Peyer's patch (tissue), 4 donors: ENCODE measurements at places on chromosomes 5 and 9. TPM values are rescaled to one million over a fixed set of nuclear protein-coding genes. Genes with fewer than 3 reads are reported as not detected.

- DNase-seq: peak; percentile 35
- H3K4me3 ChIP-seq: no peak overlapping the region
- H3K27me3 ChIP-seq: no peaks in the 10 kb centered on the region
Measured at GRCh38 chr9:129273941-129274684, 96.1 kb upstream of the IER5L start.

GRCh38 chr9:136711751-136712689, at the start of gene DIPK1B:
Gene DIPK1B, plus strand, starts transcription at chr9:136712572. Its CDS starts 94 bp downstream, at chr9:136712666.
- no peak for DNase-seq
- peaks cover 17% of the 10 kb centered on the region for H3K27me3 ChIP-seq
- H3K4me1 ChIP-seq: peaks cover 6% of the 10 kb centered on the region
- H3K36me3 ChIP-seq: no peaks in the 10 kb centered on the region
- no peak within 1 kb of the TSS for H3K27ac ChIP-seq

DNA sequence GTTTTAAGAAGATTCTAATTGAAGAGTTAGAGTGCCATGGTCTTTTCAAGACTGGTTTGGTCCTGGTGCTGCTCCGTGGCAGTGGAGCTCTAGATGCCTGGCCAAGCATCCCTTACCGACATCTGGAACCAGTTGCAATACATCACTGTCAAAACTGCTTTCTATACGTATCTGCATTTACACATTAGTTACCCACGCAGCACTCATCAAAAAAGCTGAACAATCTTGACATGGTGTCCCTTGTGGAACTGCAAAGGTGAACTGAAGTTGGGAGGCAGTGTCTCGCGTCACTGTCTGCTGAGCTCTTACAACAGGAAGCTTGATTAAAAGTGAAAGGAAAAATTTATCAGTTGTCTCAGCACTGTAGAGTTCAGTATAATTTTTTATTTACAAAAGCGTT, 82.6 kb downstream of the PBX3 start:
- H3K27ac ChIP-seq: peak overlapping the region; percentile 59
- no peaks in the 10 kb centered on the region for H3K27me3 ChIP-seq
- H3K4me3 ChIP-seq: no peak overlapping the region

GTF2H2 gene
- total RNA-seq: 33.8 TPM

PDCD1LG2 gene
- not detected for total RNA-seq

- H3K36me3 ChIP-seq: no peaks in the 10 kb centered on the region
- H3K27ac ChIP-seq: no peak overlapping the region
- no peak overlapping the region for H3K4me3 ChIP-seq
- no peaks in the 10 kb centered on the region for H3K27me3 ChIP-seq
- no peak for DNase-seq
Measured at GRCh38 chr9:128344931-128345605, 4.7 kb downstream of the SLC27A4 start.

ADAMTS2 gene
- total RNA-seq: 10.6 TPM

CDH6 gene
- 1.3 TPM for total RNA-seq

NR2F1-AS1 gene
- 9.1 TPM for total RNA-seq

GRCh38 chr5:80117446-80117845, 82.3 kb downstream of the THBS4 start:
- DNase-seq: no peak
- H3K36me3 ChIP-seq: no peaks in the 10 kb centered on the region
- no peak overlapping the region for H3K27ac ChIP-seq
- no peaks in the 10 kb centered on the region for H3K4me1 ChIP-seq

DDX41 gene
- 103 TPM for total RNA-seq

- no peaks in the 10 kb centered on the region for H3K4me1 ChIP-seq
- DNase-seq: no peak
- H3K27me3 ChIP-seq: no peaks in the 10 kb centered on the region
- no peak overlapping the region for H3K4me3 ChIP-seq
- no peak overlapping the region for H3K27ac ChIP-seq
Measured at GRCh38 chr5:1470762-1471211, 25.5 kb upstream of the SLC6A3 start.

DNA sequence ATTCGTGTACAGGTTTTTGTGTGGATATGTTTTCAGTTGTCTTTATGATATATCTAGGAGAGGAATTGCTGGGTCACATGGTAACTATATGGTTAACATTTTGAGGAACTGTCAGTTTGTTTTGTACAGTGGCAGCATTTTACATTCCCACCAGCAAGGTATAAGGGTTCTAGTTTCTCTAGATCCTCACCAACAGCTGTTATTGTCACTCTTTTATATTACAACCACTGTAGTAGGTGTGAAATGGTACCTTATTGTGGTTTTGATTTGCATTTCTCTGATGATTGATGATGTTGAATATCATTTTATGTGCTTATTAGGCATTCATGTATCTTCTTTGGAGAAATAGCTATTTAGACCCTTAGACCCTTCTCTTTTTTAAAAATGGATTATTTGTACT, 82.9 kb downstream of the CCDC171 start:
- H3K4me3 ChIP-seq: no peak overlapping the region
- H3K27me3 ChIP-seq: no peaks in the 10 kb centered on the region
- no peak overlapping the region for H3K27ac ChIP-seq
- no peak for DNase-seq
- H3K4me1 ChIP-seq: no peaks in the 10 kb centered on the region
